ENCODE measurements at places on chromosomes 1 and 21. TPM values are rescaled to one million over a fixed set of nuclear protein-coding genes. Genes with fewer than 3 reads are reported as not detected.

The MTMR11 gene
- total RNA-seq, result 1.6 TPM

The ATG4C gene
- 12.9 TPM for total RNA-seq

The KDM1A gene
- 57.0 TPM for total RNA-seq

- DNase-seq, result no peak
Observed at GRCh38 chr1:3581296-3582036, 29.8 kb downstream of the MEGF6 start.

DNA sequence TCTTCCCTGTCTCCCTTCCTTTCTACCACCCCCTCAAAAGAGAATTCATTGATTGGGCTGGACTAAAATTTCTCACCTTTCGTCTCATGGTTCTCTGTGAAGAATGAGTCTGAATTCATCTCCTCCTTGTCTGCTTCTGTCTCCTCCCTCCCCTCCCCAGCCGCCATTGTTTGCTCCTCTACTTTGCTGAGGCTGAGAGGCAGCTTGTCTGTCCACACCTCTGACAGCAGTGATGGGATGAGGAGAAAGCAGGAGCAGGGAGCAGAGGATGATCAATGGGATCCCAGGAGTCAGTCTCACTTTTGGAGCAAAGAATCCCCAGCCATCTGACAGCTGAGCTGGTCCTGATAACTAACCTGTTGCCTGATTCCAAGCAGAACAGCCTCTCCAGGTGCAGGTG is 2.5 kb downstream of the ILDR2 start:
- no peak for DNase-seq

DNA sequence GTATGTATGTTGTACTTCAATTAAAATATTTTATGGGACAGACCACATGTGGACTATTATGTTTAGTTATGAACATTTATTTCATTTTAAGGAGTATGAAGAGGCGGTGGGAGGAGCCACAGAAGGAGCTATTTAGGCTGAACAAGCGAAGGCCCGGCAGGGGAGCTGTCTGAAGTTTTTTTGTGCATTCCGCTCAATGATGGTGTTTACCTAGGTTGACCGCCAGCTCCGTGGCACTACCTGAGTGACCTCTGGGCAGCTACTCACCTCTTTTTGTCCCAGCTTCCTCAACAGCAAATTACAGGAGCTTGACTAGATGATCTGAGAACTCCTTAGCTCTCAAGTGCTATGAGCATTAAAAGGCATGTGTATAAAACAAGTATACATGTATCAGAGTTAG is 32.7 kb upstream of the C1orf198 start:
- no peak for DNase-seq

DNA sequence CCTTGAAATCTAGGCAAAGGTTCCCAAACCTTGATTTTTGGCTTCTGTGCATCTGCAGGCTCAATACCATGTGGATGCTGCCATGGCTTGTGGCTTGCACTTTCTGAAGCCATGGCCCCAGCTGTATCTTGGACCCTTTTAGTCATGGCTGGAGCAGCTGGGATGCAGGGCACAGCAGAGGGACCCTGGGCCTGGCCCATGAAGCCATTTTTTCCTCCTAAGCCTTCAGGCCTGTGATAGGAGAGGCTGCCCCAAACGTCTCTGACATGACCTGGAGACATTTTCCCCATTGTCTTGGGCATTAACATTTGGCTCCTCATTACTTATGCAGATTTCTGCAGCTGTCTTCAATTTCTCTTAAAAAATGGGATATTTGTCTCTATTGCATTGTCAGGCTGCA is 97.4 kb downstream of the NPHS2 start:
- no peak for DNase-seq

- no peak for DNase-seq
Observed at GRCh38 chr1:45306319-45306718, 20.4 kb upstream of the HPDL start.

DNA sequence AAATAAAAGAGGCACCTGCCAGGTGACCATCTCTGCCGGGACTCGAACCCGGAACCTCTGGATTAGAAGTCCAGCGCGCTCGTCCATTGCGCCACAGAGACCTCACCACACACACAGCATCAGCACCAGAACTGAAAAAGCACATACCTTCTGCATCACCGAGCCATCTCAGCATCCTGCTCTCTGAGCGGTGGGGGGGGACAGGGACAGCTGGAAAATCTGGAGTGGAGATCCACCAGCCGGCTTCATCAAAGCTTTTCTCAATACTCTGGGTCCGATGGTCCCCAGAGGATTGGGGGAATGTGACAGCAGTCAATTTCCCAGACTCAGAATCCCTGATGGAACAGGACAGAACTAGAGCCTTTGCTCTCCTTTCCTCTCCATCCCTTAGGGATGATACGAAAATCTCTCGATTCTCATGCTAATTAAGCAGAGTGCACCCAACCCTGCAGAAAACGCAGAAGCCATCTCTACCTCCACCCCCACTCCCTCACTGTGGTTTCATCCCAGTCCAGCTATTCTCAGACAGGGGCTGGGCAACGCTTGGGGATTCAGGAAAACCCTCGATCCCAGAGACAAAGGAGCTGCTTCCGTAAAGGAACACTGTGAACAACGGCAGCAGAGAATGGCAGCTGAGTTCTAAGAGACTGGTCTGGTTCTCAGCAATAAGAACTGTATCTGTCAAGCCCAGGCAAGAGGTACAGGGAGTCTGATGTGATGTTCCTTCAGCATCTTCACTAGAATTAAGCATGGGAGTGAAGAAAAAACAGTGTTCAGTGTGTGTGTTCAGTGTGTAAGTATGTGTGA is 29.6 kb upstream of the CADM3 start:
- no peak for DNase-seq

Data from activated naive CD8-positive, alpha-beta T cell treated with anti-CD3 and anti-CD28 coated beads, Interleukin-2, amount 10 ng/mL, durations not matched to agents 7 days and 5 days (primary cell).